ENCODE measurements at places on chromosomes 7 and 10.

DNA sequence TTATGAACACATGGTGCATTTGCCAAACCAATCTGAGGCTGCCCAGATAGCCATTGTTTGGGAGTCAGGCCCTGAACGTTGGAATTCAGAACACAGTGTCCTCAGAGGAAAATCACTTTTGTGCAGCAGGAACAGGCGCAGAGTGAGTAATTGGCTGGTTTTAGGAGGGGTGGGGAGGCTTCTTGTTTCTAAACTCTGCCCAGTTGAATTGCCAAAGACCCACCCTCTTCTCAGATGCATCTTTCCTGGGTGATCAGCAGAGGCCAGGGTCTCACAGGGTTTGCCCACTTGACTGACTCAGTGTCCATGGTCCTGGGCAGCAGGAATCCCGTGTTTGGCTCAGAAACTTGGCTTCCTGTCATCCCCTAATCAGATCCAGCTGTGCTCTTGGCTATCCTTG lies 24.3 kb downstream of the PRLHR start:
- no peak for DNase-seq

- DNase-seq = no peak
Observed at GRCh38 chr7:151058781-151059366, 515 bp upstream of the SLC4A2 start.

GRCh38 chr10:130757271-130757670 lies 554.2 kb downstream of the TCERG1L start:
- no peak for DNase-seq

- no peak for DNase-seq
Observed at GRCh38 chr7:28613262-28613661, 200.9 kb downstream of the CREB5 start.

GRCh38 chr10:14560274-14560673 lies 214.4 kb downstream of the FAM107B start:
- no peak for DNase-seq

- no peak for DNase-seq
Observed at GRCh38 chr7:84900215-84900614, 286.6 kb downstream of the SEMA3D start.

- DNase-seq = no peak
Observed at GRCh38 chr10:68088740-68089139, 13.7 kb upstream of the HERC4 start.

DNA sequence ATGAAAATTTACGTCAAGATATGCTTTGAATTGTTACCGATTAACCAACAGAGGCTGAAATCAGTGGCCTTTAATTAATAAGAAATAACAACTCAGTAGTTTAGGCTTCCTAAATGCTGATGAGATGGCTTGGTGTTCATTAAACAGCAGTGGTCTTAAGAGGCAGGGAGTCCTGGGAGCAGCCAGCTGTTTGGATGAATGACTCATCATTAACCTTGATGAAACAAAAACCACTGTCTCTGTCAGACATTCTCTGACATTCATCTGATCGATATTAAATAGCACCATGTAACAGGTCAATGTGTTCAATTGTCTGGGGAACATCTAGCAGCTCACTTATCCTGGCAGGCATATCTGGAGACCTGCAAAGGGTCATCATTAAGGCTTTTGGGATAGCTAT lies 234.2 kb upstream of the LRRN3 start:
- DNase-seq = no peak

Measured in GM04504 (cell line).